ENCODE measurements at places on chromosomes 5 and 9.

GRCh38 chr5:169838688-169839087, 141.6 kb downstream of the INSYN2B start:
- DNase-seq, result no peak

- no peak for DNase-seq
Measured at GRCh38 chr5:59923465-59923864, 29.9 kb upstream of the PDE4D start.

DNA sequence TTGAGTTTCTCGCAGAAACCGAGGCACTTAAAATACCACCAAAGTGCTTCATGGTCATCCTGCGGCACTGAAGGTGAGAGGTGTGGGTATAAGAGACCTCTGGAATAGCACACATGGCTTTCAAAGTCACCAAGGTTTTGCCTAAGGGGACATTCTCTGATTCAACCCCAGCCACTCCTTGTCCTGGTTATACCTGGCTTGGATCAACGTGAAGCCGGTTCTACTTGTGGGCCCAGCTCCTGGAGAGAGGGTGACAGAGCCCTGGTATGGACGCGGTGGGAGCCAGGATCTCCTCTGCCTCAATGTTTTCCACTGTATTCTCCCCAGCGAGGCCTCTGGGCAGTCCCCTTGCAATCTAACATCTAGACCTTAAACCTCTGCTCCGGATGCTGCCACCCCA, 132.0 kb downstream of the FSTL4 start:
- DNase-seq, result no peak

- no peak for DNase-seq
Measured at GRCh38 chr9:136273244-136273865, 27.7 kb upstream of the QSOX2 start.

DNA sequence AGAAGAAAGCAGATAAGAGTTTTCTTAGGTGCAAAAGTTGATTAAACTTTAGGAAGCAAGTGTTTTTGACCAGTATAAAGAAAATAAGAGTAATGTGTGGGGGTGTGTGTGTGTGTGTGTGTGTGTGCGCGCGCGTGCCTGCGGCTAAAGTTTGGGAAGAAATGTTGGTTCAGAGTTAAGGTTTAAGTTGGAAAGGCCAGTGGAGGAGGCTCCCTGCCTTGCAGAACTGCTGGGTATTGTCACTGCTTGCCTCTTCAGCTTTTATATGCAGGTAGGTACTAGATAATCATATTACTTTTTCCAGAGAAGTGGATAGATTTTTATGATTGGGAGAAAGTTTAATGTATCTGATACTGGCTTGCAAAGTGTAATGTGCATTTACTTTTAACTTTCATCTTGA, 2.0 kb downstream of the PIK3R1 start:
- no peak for DNase-seq

- DNase-seq, result no peak
Measured at GRCh38 chr5:179732918-179733771, 523 bp downstream of the MAML1 start.

DNA sequence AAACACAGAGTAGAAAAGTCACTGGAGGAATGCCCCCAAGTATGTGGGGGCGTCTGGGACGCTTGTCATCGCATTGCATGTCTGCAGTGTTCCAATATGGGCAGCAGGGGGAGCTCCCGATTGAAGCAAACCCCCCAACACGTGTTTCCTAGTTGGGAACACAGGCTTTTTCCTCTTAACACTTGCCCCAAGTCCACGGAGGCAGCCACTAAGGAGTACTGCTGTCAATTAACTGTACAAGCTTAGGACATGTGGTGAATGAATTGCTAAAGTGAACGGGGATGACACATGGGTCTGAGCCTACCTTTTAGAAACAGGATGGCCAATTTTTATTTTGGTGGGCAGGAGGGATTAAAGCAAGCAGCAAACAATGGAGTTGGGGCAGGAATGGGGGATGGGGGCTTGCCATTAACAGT, 2.2 kb downstream of the GABRB2 start:
- peak; percentile 38 for DNase-seq

DNA sequence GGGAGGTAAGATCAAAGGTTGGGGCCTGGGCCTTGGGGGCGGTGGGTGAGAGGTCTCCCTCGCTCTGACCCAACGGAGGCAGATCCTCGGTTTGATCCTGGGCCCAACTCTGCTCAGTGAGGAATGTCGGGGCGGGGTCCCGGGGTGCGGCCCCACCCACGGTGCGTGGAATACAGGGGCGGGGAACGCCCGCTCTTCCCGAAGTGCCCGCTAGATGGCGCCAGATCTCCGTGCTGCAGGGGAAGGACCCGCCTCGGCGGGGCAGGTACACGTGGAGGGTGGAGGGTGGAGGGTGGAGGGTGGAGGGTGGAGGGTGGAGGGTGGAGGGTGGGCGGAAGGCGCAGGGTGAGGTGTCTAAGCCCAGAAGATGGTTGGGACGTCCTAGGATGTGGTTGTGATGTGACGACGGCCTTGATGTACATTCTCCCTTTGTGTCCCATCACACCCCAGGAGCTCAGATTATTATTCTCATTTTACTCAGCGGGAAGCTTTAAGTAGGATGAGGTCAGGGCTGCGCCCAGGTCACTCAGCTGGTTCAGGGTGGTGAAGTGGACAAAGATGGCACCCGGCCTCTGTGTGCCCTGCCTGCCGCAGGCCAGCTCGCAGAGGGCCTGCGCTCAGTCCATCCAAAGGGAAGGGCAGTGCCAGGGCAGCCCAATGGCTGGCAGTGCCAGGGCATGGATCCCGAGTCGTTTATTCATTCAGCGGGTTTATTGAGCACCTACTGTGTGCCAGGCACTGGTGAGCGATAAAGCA, 9.4 kb upstream of the RPS14 start:
- peak; percentile 81 for DNase-seq
